ENCODE measurements at places on chromosomes 12 and 14.

GRCh38 chr12:43824207-43824775 lies 11.6 kb upstream of the TMEM117 start:
- DNase-seq, result no peak

- no peak for DNase-seq
Observed at GRCh38 chr14:76752744-76753143, 8.5 kb upstream of the VASH1 start.

- DNase-seq, result no peak
Observed at GRCh38 chr12:31234955-31235867, 90.7 kb downstream of the SINHCAF start.

- no peak for DNase-seq
Observed at GRCh38 chr12:19131025-19131444, 1.5 kb downstream of the PLEKHA5 start.

GRCh38 chr14:67673451-67673850 lies 981 bp downstream of the VTI1B start:
- DNase-seq, result no peak

DNA sequence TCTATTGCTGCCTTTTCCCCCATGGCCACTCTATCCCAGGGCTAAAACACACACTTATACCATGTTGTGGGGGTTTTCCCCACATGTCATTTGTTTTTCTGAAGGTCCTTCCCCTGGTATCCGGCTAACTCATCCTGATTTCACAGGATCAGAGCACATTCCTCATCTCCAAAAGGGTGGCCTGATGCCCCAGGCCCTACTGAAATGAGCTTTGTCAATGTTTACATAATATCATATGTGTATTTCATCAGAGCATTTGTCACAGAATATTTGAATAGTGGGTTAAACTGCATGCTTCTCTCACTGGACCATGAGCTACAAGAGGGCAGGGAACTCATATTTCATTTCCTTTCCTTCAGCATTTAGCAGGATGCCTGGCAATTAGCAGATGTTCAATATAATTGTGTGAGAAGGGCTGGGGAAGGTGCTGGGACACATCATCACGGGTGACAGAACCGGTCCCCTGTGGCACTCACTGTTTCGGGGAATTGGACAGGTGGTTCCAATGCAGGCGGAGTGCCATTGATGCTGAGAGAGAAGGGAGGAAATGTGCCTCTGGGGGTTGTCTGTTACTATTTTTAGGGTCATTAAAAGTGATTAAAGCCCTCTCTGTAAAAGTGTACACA lies 26.8 kb downstream of the EMP1 start:
- DNase-seq, result no peak

GRCh38 chr12:124713041-124713435 lies 145.6 kb upstream of the NCOR2 start:
- DNase-seq, result peak; percentile 16

DNA sequence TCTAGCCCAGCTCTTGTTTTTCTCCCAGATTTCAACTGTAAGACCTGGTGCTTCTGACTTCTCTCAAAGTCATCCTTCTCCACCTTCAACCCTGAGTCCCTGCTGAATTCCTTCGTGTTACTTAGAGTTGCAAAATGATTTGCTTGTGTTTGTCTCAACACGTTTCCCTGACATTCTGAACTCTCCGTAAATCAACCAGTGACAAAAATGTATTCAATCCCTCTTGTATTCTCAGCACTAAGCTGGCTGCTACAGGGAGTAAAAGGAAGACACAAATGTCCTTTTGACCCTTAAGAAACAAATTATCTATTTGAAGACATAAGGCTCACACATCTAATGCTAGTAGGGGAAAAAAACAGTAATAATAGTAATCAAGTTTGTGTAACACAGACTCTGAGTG lies 514.0 kb upstream of the TMPO start:
- DNase-seq, result no peak

DNA sequence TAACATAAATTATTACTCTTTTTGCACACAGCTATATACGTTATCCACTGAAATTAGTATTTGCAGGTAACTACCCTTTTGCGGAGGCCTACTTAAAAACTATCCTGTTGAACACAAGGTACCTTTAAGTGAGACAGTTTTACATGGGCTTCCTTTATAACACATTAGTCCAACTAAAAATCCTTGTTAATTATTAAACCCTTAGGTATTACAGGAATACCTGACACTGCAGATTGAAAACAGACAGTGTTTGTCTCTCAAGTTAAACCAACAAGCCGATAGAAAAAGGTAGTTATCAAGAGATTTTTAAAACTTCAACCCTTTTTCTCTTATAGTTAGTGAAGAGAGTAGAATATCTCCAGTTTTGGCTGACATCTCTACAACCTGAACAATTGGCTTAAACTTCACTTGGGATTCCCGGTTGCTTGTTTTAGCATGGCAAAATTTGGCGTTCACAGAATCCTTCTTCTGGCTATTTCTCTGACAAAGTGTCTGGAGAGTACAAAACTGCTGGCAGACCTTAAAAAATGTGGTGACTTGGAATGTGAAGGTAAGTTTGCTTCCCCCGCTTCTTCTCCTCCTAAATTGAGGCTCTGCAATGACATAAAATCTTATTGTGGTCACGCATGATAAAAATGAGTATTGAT lies at the start of gene MIA2:
TSS of gene MIA2 (plus strand) at position 236 of the 647 bp plus-strand sequence. CDS start at position 436, 200 bp downstream.
- no peak for DNase-seq

Data from AML-193 (cell line).